ENCODE measurements at places on chromosomes 7 and 10.

GRCh38 chr10:103542764-103543616 is 49.5 kb downstream of the NEURL1 start:
- DNase-seq, result no peak

DNA sequence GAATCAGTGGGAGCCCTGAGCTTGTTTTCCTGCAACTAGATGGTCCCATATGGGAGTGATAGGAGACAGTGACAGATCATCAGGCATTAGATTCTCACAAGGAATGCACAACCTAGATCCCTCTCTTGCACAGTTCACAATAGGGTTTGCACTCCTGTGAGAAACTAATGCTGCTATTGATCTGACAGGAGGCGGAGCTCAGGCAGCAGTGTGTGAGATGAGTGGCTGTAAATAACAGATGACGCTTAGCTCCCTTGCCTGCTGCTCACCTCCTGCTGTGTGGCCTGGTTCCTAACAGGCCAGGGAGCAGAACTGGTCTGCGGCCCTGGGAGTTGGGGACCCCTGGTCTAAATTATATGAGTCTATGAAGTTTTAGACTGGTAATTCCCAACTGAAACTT is 3.9 kb downstream of the MIOS start:
- DNase-seq, result no peak

DNA sequence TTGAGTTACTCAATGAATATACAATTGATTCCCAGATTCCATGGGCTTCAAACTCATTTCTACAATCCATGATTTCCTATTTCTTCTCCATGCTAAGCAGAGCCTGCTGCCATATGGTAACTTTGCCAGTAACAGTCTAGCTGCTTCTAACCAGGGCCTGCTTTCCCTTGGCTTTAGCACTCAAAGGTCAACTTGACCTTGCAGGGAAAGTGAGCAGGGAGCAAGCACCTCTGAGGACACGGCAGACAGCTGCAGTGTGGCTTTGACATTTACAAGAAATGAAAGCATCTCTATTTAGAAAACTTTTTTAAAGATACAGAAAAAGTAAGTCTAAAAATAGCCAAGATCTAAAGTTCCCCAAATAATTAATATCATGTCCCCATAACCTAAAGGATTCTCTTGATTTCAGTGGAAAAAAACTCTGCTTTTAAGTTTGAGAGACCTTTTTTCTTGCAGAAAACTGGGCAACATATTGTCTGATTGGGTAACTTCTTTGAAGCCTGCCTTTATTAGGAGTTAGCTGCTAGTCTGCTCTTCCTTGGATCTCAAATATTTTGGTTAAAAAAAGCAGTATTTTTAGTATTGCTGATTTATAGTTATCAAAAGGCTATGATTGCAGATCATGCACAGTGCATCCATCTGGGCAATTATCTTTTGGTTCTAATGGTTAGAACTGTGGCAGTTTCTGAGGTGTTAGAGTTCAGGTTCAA is 257.9 kb downstream of the AHR start:
- DNase-seq, result no peak

DNA sequence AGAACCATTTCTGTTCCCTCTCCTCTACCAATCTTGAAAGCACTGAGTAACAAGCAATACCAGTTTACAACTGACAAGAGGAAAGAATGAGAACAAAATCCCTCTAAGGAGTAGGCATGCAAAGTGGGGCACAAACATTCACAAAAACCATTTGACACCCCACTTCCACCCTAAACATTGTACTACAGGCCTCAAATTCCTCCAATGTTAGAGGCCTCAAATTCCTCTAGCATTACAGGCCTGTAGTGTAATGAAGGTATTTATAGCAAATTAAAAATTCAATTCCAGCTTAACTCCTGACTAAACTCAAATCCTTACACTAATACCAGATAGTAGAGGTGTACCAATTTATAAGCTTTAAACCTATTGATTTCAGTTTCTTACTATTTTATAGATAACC is 85.4 kb downstream of the SIRT1 start:
- no peak for DNase-seq

DNA sequence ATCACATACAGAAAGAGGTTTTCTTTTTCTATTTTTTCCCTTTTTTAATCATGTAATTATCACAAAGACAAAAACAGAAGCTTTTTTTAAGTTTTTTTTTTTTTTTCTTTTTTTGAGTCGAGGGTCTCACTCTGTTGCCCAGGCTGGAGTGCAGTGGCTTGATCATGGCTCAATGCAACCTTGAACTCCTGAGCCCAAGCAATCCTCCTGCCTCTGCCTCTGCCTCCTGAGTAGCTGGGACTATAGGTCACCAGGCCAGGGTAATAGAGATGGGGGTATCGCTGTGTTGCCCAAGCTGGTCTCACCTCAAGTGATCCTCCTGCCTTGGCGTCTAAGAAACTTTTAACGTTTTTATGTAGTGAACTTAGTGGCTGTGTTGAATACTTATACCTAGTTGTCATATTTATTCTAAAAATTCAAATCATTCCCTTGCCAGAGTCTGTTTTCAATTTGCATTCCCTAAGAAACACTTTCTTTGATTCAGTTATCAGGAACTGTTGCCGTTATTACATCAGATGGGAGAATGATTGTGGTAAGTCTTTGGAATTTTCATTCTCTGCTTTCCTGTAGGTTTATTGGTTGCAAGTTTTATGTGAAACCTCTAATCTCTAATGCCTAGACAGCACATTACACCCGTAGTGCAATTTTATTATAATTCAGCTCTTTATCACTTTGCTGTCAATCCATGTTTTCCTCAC is 1.3 kb downstream of the LSM8 start:
- DNase-seq, result peak; percentile 61

DNA sequence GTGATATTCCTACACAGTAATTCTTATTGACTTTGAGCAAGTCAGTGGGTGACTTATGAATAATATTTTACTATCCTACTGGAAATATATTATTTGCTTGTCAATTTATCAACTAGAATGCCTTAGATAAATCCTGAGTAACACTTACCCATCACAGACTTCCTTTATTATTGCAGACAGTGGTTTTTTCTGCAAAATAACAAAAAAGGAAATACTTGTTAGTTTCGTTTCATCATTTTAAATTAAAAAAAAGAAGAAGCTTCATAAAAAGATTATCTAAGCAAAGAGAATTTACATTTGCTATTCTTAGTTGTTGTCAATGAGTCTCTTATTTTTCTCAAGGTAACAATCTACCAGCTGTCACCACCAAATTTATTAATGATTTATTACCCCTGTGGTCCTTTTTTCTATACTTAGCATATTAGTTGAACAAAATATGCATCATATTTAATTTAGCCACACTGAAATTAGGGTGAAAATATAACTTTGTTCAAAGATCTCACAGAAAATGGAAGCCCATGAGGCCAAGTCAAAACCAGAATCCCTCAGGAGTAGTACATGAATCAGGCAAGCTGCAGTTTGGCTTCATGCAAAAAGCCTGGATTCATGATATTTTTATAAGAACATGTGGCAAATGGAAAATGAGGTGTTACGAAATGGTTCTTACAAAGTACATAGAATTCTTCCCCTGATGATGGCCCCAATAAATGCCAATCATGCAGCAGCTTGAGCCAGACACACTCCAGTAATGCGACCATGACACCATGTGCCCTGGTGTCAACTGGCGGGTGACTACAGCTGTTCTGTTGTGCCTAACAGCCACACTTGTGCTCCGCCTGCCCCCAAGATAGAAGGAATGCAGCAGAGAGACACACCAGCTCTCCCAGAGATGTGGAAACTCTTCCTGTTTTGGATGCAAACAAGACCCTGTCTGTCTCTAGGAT is 132.6 kb downstream of the ELMO1 start:
- DNase-seq, result no peak

DNA sequence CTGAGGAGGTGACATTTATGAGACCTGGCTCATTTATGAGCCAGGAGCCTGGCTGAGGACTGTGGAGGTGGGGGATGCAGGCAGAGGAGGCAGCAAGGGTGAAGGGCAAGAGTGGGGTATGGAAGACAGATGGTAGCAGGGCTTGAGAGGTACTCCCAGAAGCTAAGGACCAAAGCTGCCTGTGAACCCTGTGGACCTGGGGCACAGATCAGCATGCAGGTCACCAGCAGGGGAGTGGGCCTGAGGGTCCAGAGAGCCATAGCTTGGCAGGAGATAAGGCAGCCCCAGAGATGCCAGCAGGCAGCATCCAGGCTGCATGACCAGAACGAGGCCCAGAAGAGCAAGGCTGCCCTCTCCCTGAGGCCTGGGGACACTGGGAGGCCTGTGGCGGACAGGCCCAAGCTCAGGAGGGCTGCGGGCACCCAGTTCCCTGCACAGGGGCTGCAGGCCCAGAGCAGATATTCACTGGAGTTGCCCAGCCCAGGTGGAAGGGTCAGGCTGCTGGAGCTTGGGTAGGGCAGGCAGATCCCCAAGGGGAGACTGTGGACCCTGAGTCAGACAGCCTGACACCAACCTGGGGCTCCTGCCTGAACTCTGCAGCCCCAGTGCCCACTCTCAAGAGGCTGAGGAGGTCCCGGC is 3.4 kb downstream of the GPR15LG start:
- DNase-seq, result no peak

GRCh38 chr10:63237396-63237795 is 104.3 kb downstream of the NRBF2 start:
- no peak for DNase-seq

DNA sequence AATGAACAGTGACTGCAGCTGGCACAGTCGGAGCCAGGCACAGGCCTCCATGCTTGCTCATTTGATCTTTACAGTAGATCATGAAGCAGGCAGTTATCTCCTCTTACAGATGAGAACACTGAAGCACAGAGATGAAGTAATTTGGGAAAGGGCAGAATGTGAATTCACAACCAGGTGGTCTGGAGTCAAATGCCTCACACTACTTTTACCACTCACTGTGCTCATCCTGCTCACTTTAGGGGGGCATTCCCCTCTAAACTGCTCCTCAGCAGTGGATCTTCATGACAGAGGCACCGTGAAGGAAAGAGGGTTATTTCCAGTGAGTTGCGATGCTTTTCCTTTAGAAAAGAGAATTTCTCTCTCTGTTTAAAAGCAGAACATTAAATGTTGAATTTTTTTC is 15.1 kb downstream of the SNX10 start:
- no peak for DNase-seq

- no peak for DNase-seq
These were observed 916 bp upstream of the EEPD1 start for GRCh38 chr7:36151921-36152755.

DNA sequence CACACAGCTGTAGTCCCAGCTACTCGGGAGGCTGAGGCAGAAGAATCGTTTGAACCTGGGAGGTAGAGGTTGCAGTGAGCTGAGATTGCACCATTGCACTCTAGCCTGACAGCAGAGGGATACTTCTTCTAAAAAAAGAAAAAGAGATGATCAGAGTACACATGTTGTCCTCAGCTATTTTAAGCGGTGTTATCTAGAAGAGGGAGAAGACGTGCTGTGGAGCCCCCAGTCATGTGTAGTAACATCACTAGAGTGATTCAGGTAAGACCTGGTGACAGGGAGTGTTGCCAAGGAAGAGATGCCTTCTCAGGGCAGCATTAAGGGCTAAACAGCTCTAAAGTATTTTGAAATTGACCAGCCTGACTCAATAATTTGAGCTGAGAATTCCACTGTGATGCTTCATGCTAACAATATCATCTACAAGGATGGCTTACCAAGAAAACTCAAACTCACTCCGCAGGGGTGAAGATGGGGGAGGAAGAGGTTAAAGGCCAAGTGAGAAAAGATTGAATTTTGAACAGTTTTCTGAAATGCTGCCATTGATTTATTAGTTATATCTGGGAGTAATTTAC is 97.4 kb downstream of the KLF6 start:
- DNase-seq, result no peak

- no peak for DNase-seq
These were observed 127.8 kb upstream of the ZNF746 start for GRCh38 chr7:149625340-149625946.

- DNase-seq, result no peak
These were observed 51.2 kb upstream of the INHBA start for GRCh38 chr7:41754046-41754445.

- peak; percentile 90 for DNase-seq
These were observed 770.4 kb downstream of the TNS3 start for GRCh38 chr7:46811529-46811928.

DNA sequence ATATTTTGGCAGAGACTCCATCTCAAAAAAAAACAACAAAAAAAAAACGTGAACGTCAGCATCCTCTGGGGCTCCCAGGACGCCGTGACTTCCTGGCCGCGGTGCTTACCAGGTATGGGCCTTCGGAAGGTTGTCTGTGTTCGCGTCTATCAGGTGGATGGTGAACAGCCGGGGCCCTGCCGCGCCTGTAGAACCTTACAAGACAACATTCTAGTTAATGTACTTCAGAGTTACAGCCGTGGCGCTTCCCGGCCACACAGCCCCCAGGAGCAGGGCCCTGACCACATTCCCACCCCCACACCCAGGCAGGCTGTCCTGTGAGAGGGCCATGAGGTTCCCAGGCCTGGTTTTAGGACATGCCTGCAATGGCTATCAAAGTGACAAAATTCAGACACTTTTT is 111.0 kb downstream of the SMURF1 start:
- no peak for DNase-seq

DNA sequence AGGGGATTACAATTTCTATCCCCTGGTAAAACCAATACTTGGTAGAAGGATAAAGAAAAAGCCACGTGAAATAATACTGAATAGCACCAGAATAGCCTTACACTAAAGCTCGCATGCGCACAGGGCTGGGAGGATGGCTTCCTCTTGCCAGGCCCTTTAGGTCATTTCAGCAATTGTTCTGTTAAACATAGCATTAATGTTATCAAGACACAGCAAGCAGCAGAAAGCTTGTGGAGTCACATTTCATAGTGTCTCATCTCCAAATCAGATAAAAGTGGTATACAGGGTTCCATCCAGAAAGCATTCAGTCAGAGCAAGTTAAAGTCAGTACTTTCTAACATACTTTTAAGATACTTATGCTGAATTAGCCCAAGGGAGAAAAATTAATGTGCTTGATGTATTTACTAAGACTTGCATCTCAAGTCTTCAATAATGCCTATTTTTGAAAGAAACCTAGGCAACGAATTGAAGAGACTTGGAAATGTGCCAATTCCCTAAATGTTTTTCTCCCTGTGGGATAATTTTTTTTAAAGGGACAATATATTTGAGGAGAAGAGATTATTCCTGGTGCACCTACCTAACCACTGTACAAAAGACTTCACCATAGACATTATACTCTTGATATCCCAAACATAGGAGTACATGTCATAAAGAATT is 14.3 kb upstream of the NPM3 start:
- no peak for DNase-seq

GRCh38 chr7:116216956-116217571 is 6.7 kb downstream of the TES start:
- DNase-seq, result no peak

GRCh38 chr10:119688033-119688508 is 36.9 kb downstream of the BAG3 start:
- no peak for DNase-seq

GRCh38 chr10:110399106-110399964 is 94.6 kb upstream of the SMNDC1 start:
- DNase-seq, result peak; percentile 94

- DNase-seq, result no peak
These were observed 528.9 kb upstream of the FZD8 start for GRCh38 chr10:36170943-36171501.

Data from AG09309 (cell line).